ENCODE measurements at places on chromosomes 2 and 18.

- no peak for DNase-seq
Observed at GRCh38 chr2:193251909-193252308, 1057.2 kb upstream of the TMEFF2 start.

DNA sequence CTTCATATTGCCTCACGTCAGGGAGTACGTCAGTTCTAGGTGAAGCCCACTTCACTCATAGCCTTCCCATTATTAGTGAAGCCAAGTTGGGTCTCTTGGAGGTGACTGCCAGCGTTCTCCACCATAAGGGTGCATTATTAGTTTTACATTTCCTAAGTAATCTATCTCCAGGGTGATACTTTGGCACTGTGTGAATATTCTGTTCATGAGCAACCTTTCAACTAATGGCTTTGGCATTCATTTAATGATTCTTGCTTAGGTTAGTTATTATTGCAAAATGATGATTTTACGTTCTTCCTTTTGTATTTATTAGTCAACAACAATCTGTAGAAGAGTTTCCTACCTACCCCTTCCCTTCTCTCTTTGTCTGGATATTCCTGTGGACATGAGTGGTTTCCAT is 97.5 kb downstream of the MAP4K4 start:
- no peak for DNase-seq

DNA sequence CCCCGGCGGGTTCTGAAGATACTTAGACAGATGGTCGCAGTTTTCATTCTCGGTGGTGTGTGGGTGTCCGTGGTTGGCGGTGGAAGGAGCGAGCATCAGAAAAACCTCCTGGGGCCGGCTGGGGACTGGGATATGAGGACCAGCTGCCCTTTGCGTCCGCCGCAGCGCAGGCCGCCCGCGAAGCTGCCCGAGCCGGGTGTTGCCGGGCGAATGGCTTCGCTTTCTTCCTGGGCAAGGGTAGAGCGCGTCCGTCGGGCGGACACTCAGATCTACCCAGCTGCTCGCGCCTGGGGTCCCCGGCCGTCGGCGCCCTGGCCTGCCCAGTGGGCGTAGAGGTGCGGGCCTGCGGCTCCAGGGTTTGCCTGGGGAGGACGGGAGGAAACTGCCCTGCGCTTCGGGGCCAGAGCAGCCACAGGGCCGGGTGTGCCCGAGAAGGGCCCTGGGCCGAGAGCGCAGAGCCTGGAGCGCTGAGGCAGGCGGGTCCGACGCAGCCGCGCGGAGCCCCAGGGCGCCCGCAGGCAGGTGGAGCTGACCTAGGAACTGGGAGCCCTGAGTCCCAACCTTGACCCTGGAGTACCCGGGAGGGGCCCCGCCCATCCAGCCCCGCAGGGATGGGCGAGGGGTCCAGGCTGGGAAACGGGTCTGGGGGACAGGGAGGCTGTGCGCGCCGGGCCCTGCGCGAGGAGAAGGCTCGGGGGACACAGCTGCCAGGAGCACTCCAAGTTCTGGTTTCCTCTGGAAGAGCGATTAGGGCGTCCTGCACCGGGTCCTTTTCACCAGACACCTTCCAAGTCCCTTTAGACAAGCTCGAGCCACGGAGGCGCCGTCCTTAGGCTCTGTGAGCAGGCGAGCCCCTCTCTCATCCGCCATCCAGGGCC is 1.3 kb downstream of the TWIST2 start:
- no peak for DNase-seq

DNA sequence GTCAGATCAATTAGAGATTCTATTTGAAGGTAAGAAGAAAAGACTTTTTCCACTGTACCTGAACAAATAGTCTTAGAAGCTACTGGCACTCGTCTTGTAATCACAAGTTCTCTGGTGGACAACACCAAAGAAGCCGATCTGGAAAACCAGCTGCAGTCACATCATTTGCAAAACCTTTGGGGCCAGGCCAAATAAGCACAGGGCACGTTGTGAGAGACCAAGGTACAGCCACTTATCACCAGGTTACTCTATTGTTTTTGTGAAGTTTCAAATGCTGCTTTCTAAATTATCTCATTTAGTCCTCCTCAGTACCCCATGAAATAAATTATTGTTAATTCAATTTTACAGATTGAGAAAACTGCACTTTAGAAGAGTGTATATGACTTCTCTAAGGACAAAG is 18.5 kb downstream of the ROCK1 start:
- no peak for DNase-seq

- no peak for DNase-seq
Observed at GRCh38 chr18:3689986-3690763, 240.2 kb downstream of the TGIF1 start.

GRCh38 chr2:190110131-190110530 is 47.6 kb upstream of the MSTN start:
- DNase-seq = no peak

DNA sequence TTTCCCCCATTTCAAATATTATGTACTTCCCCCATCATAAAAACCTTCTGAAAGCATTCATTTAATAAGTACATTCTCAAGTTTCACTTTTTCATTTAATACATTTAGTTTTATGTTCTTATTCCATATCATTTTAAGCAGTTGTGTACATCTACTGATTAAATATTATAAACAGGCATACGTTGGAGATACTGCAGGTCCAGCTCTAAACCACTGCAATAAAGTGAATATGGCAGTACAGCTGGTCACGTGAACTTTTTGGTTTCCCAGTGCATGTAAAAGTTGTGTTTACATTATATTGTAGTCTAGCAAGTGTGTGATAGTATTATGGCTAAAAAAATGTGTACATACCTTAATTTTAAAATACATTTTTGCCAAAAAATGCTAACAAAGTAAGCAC is 48.7 kb downstream of the TET3 start:
- DNase-seq = no peak

GRCh38 chr2:54423213-54423612 is 32.9 kb upstream of the SPTBN1 start:
- DNase-seq = no peak

DNA sequence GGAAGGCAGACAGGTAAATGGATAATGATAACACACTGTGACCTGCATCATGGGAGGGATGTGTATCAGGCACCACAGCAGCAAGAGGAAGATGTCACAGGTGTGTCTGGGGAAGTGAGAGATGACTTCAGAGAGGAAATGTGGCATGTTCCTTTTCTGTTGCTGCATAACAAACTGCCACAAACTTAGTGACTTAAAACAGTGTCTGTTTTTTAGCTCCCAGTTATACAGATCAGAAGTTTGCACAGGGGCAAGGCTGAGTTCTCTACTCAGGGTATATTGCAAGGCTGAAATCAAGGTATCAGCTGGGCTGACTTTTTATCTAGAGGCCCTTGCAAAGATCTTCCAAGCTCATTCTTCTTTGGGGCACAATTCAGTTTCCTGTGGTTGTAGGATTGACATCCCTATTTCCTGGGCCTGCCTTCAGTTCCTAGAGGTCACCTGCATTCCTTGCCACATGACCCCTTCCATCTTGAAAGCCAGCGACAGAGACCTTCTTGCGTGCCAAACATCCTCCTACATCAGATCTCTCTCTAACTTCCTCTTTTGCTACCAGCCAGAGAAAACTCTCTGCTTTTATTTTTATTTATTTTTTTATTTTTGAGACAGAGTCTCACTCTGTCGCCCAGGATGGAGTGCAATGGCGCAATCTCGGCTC is 2.1 kb upstream of the MAP3K2 start:
- no peak for DNase-seq

DNA sequence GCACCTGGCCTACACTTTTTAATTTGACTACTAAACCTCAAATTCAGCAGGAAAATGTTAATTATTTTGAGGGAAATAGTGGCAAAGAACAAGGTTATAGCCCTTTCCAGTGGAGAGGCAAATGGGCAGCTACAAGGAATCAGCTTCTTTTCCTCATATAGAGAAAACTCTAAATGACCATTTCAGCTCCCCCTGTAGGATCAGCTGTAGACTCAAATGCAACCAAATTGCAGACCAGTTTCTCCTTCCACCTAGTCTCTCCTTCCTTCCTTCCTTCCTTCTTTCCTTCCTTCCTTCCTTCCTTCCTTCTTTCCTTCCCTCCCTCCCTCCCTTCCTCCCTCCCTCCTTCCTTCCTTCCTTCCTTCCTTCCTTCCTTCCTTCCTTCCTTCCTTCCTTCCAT is 158.2 kb downstream of the ZEB2 start:
- DNase-seq = no peak

- DNase-seq = no peak
Observed at GRCh38 chr2:64177315-64177714, 33.1 kb upstream of the PELI1 start.

GRCh38 chr2:109210431-109211200 is 81.6 kb downstream of the SH3RF3 start:
- DNase-seq = no peak

- peak; percentile 48 for DNase-seq
Observed at GRCh38 chr18:24426398-24427294, at the start of gene IMPACT. IMPACT (plus strand) TSS chr18:24426670; CDS start chr18:24426757, 87 bp downstream.

DNA sequence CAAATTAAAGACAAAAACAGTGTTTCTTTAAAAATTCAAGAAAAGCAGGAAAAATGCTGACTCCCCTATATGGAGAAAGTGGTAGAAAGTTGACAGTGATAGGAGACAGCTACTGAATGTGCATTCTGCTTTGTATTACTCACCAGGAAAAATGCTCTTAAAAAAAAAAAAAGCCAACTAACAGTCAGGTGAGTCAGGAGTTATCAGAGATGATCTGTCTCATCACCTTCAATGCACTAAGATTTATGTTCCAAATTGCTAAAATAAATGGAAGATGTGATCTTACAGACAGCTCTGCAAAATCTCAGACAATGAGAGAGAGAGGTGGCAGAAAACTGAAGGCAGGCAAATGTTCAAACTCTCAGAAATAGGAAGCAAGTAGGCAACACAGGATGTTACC is 47.6 kb upstream of the ZNF521 start:
- DNase-seq = no peak

GRCh38 chr2:107001964-107002696 is 116.2 kb upstream of the ST6GAL2 start:
- no peak for DNase-seq

- DNase-seq = no peak
Observed at GRCh38 chr2:150971910-150972309, 289.8 kb downstream of the RBM43 start.

DNA sequence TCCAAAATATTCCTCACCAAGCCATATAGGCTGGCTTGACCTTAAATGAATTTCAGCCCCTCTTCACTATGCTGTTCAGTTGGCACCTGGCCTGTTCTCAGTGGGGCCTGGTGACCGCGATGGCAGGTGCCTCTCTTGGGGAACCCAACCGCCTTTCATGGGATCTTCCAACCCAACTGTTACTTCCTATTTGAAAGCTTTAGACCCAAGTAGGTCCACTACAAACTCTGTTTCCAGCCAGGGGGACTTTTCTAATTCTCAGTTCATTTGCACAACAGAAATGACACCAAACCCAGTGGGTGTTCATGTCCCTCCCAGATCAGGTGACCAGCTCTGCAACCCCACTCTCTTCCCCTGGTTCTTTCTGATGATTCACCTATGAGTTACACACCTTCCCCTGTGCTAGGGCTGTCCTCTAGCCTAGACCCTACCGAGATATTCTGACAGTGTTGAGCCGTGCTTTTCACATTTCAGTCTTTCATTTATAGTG is 35.6 kb upstream of the NDUFV2 start:
- DNase-seq = no peak

DNA sequence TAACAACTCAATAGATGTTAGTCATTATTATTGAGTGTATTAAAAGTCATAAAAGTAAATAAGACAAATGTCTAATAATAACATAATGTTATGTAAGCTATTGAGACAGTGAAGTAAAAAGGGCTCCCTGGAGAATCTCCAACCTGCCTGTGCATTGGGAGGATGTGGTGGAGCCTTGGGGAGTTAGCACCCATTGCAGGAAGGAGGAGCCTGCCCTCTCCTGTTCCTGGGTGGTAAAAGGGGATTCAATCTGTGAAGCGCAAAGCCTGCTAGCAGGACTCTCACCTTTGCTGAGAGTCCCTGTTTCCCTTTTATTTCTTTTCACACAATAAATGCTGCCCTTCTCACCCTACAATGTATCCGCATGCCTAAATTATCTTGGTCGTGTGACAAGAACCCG is 206.1 kb downstream of the RAB3GAP1 start:
- no peak for DNase-seq

- no peak for DNase-seq
Observed at GRCh38 chr2:133123904-133124303, 444.4 kb downstream of the NCKAP5 start.

- DNase-seq = no peak
Observed at GRCh38 chr2:192828175-192828574, 633.4 kb upstream of the TMEFF2 start.

DNA sequence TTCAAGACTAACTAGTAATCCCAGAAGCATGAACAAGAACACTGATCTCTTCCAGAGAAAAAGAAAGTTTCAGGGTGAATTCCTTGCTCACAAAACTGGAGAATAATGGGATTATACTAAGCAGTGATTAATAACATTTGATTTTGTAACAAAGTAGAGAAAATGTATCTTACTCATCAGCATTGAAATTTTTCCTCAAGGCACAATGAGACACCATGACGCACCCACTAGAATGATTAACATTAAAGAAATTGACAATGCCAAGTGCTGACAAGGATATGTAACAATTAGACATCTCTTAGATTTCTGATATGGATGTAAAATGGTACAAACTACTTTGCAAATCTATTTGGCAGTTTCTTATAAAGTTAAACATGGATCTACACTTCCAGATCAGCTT is 101.1 kb upstream of the EPHA4 start:
- DNase-seq = no peak

All from NCI-H2107 (cell line).